ENCODE measurements at places on chromosomes 16 and 17.

DNA sequence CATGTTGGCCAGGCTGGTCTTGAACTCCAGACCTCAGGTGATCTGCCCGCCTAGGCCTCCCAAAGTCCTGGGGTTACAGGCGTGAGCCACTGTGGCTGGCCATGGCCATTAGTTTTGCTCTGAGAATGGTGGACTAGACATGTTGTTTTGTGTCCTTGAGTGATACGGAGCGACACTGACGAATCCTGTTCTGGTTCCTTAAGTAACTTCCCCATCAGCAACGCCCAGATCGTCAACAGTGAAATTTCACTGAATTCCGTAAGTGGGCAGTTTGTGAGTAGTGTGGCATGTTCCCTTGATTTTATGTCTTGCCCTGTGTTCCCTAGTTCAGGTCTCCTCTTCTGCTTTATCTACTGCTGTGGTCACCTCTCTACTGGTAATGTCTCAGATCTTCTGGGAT is 67.4 kb downstream of the SNX29 start:
- DNase-seq = no peak

DNA sequence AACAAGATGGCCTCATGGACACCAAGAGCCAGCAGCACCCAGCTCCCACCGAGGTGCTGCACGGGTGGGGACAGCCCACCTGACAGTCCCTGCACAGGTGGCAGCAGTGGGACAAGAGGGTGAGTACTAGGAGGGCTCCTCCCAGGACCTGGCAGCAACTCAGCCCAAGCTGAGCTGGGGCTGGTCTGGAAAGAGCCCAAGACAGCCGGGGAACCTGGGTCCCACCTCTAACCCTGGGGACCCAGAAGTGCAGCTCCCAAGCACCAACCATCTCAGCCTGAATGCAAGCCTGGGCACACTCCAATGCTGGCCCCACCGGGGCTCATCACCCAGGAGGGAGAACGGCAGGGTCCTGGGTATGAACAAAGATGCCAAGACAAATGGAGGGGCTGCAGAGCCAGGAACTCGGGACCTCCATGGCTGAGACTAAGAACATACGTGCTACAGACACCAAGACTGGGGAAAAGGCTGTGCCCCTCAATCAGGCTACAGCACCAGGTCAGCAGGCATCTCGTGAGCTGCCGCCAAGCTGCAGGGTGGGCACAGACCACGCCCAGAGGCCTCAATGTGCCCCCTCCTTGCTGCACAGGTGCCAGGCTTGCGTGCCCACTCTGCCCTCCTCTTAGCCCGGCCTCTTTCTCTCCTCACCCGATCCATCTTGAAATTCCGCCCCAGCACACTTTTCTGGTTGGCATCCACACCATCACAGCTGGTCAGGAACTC is 37.5 kb upstream of the GSG1L start:
- no peak for DNase-seq

- DNase-seq = no peak
Measured at GRCh38 chr17:791829-792228, 9.7 kb downstream of the MRM3 start.

GRCh38 chr17:49952912-49953497 is 16.0 kb upstream of the DLX4 start:
- DNase-seq = no peak

DNA sequence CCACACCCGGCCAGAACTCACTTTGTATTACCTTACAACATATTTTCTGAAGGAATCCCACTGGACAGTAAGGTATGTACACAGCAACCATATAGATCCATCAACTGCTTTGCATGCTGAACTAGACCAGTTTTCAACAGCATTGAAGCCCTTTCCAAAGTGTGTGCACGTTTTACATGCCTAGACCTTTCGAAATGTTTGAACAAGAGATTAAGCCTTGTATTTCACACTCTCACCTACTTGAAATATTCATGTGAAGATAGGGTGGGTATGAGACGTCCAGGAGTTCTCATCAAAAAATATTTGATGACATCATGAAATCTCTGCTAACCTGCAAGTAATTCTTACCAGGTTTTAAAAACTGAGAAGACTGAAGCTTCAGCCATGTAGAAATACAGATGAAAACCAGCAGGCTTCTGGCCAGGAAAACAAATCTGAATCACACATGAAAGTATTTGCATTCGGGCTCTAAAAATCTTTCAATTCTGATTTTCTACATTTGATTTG is 387.0 kb upstream of the PSMD7 start:
- DNase-seq = no peak

DNA sequence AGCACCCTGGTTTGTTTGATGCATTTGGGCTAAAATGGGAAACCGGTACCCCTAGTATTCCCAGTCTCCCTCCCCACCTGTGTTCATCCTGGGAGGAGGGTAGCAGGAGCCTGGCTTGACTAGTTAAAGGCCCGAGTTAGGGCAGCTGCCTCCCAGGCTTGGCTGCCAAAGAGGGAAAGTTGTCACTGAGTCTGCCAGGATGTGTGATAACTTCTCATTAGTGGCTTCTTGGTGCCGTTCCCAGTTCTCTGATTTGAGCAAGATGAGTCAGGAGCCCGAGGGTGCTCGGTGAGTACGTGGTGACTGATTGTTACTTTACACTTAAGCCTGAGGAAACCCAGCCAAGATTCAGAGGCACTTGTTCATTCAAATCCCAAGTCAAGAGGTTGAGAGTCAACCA is 2.5 kb downstream of the KRT32 start:
- DNase-seq = no peak

DNA sequence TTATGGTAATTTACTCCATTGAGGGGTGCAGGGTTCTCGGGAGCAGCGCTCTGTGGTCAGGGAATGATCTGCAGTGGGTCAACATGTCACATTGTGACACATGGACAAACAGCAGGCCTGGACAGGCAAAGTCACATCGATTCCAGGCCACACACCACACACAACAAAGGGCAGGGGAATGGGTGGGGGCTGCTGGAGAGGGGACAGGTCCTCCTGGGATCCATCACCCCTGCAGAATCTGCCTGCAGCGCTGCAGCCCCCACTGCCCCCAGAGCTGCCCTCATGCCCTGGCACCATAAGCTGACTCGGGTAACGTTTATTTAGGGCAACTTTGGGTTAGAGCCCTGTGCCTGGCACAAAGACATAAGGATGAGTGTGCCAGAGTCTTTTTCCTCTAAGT is 9.1 kb downstream of the PEMT start:
- no peak for DNase-seq

- no peak for DNase-seq
Measured at GRCh38 chr17:9150446-9151090, 129.3 kb downstream of the NTN1 start.

GRCh38 chr16:63312346-63312745 is 1276.1 kb upstream of the CDH8 start:
- no peak for DNase-seq

GRCh38 chr16:77212741-77213541 is 13.7 kb downstream of the SYCE1L start:
- peak; percentile 39 for DNase-seq

DNA sequence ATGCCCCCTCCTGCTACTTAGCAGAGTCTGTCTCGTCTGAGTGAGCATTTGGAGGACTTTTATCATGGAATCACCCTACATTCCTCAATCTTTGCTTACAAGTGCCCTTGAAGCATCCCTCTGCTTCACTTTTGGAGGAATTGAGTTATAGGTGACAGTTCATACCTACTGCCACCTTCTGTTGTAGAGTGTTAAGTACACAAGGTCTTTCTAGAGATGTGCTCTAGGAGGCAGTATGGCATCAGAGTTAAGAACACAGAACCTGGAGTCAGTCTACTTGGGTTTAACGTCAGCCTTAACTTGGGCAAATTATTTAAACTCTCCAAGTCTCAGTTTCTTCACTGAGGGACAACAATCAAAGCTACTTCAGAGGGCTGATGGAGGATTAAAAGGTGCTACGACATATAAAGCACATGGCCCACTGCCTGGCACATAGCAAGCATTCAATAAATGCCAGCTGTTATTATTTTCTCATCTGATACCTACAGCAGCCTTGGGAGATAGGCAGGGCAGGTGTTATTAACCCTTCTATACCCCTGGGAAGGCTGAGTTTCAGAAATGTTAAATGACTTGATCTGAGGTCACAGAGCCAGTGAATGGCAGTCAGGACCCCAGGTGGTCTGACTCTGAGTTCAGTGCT is 62.2 kb downstream of the UTP18 start:
- no peak for DNase-seq

DNA sequence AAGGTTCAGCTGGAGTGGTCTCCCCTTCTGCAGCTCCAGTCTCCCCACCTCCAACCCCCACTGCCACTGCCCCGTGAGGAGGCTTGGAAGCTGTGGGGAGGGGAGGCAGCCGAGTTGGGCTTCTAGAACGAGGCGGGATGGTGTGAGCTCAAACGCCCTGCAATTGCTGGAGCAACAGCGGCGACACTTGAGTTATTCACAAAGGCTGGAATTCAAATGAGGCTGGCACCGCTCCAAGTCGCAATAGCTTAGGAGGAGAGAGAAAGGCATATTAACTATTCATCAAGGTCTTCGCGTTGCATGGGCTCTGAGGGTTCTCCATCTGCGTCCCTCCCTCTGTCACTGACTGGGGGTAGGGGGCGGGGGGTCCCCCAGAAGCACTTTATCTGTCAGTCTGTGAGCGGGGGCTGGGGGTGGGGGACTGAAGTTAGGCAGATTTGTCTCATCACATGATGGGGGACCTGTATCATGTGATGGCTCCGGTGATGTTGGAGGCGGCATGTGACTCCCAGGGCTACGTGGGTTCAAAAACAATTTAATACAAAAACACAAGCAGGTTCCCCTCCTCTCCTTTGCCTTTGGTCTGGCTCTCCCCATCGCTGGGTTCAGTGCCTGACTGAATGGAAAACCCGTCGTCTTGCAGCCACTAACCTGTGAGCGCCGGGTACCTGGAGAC is 70.5 kb downstream of the RBBP6 start:
- DNase-seq = peak; percentile 78

- DNase-seq = no peak
Measured at GRCh38 chr17:16417896-16418684, 2.7 kb downstream of the TRPV2 start.

GRCh38 chr16:53896722-53897121 is 192.8 kb downstream of the FTO start:
- DNase-seq = no peak

- no peak for DNase-seq
Measured at GRCh38 chr16:3175157-3176093, 12.6 kb upstream of the OR1F1 start.

GRCh38 chr17:18038861-18039534 is at the start of the genes ATPAF2 and GID4:
Gene ATPAF2, minus strand, starts transcription at chr17:18039168. Its CDS starts 155 bp downstream, at chr17:18039013.
Gene GID4, plus strand, starts transcription at chr17:18039408. Its CDS starts 57 bp downstream, at chr17:18039465.
- peak; percentile 94 for DNase-seq

- peak; percentile 79 for DNase-seq
Measured at GRCh38 chr17:68378268-68379176, 78.8 kb downstream of the WIPI1 start.

DNA sequence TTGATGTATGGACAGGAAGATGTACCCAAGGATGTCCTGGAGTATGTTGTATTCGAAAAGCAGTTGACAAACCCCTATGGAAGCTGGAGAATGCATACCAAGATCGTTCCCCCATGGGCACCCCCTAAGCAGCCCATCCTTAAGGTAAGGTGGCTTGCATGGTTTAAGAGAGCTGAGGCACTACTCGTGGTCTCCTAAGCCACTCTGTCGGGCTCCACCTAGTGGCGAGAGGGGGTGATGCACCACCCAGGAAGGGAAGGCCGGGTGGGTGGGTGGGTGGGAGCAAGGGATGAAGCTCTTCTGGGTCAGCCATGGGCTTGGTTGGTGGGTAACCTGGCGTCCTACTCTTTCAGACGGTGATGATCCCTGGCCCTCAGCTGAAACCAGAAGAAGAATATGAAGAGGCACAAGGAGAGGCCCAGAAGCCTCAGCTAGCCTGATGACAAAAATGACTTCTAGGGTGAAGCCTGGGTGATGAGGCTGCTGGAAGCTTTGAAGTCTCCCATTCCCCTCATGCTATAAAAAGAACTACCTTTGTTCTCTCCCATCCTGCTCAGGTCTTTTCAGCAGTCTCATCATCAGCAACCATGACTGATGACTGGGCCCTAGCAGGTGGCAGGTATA is 21.5 kb downstream of the GPR179 start:
- DNase-seq = peak; percentile 16

DNA sequence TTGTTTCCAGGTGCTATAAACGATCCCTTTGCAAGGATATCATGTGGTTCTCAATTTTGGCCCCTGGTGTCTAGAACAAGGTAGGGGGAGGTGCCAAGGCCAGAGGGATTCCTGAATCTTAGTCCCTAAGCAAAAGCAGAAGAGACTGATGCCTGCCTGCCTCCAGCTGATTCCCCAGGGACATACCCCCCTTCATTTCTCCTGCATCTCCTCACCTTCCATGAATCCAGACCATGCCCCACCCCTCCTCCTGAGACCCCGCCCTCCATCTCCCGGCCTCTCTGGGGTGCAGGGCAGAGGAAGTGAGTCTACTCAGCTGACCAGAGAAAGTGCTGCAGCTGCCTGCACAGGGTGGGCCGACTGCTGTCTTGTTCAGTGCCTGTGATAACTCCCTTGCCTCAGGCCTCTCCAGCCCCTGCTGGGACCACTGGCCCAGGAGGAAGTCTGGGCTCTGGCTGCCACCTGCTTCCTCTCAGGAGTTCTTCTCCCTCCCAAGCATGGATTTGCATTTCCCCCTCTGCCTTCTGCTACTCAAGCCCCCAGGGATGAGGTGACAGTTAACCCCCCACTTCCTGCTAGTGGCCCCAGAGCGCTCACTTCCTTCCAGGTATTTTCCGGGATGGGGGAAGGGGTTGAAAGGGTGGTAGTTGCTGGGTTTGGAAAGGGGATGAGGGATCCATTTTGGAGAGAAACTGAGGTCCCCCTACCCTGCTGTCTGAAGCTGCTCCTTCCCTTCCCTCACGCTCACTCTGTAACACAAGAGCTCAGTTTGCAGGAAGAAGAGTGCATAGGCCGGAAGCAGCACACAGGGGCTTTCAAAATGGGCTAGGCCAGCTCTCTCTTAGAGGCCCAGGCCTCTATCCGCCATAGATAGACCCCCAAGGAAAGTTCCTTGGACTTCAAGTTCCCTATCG is 10.5 kb upstream of the TSPOAP1 start:
- DNase-seq = no peak

DNA sequence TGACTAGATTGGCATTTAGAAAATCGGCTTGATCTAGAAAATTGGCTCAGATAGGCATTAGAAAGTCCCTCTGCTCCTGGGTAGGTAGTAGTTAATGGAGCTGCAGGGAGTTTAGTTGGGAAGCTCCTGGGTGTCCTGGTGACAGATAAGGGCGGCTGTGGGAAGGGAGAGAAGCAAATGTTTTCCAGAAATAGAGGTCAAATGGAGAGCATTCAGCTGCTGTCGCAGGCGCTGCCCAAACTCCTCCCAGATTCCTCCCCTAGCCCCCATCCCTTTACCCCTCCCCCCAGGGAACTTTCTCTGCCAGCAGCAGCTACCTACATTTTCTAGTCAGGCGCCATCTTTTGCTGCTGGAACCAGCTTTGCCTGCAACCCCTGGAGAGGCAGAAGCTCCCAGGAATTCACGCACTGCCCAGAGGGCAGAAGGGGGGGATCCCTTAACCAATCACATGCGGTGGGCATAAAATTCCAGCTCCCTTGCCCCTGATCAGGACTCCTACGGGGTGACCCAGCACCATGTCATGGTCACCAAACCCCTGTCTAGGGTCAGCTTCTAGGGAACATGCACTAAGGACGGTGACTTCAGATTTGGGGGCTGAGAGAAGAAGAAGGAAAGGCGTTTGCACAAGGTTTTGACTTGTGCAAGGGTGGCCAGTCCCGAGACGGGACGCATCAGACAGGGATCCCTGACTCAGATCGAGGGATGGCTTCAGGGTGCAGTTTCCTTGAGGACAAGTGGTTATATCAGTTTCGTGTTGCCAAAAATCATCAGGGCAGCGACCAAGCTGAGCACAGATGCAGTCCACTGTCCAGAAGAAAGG is 43.8 kb downstream of the SOCS1 start:
- DNase-seq = no peak

Measured in NCI-H2029 (cell line).